ENCODE measurements at places on chromosomes 4 and X.

GRCh38 chr4:156137679-156138473 lies 184.2 kb upstream of the CTSO start:
- no peak for DNase-seq

DNA sequence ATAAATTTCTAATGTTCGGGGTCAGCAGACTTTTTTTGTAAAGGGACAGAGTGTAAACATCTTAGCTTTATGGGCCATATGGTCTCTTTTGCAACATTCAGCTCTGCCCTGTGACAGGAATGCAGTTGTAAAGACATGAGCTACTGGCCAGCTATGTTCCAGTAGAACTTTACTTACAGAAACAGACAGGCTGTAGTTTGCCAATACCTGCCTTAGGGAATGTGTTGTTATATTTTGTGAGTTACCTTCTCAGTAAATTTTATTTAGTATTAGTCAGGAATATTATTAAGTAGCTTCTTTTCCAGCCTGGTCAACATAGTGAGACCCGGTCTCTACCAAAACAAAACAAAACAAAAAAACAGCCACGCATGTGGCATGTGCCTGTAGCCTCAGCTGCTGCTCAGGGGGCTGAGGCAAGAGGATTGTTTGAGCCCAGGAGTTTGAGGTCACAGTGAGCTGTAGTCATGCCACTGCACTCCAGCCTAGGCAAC lies 48.7 kb downstream of the HTT start:
- DNase-seq, result no peak

DNA sequence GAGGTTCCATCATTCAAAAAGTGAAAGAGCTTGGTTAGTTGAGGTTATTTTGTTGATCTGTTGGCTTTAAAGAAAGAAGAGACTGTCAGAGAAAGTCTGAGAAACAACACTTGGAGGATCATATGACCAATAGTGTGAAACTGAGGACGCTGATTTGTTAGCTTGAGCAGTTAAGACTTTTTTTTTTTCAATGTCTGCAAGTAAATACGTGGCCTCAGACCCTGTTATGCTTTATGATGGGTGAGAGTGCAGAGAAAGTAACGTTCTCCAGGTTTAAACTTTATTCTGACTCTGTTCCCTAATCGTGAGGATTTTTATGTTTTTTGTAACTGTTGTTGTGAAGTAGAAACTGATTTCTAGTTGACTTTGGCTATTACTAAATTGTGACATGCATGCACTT lies 45.9 kb downstream of the GAB1 start:
- no peak for DNase-seq

DNA sequence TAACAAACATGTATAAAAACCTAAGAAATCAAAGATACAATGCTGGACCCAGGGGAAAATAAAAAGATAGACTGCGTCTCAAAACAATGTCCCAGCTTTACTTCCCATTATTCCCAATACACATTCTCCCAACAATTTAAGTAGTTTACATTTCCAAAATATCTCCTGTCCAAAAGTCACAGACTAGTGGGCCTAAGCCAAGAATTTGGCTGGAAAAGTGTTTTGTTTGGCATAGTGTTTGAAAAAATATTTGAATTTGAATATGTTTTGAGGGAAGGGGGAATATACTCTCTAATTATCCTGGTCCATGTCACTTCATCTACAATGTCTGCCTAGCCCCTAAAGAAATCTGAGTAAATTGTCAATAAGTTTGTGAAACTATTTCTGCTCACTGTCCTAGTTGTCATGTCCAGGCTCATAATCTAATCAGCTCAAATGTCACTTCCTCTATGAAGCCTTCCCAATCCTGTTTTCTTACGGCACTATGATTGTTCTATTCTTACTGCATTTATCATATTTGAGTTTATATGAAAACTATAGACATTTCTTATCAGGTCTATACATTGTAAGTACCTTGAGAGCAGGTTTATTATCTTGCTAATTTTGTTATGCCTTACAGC lies 74.4 kb downstream of the SEC24D start:
- no peak for DNase-seq

DNA sequence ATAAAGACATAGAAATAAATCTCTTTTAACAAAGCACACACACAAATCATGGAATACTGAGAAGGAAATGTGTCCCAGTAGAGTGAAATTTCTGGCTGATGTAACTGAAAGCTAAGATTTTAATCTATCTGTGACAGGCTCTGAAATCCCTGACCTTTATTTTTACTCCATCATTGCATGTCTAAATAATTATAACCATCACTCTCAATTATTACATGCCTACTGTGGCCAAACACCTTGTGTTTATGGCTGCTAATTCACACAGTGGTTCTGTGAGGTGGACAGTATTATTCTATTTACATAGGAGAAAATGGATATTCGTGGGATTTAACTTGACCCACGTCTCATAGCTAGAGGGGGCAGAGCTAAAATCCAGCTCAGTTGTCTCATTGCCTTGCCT lies 438.1 kb downstream of the TLL1 start:
- no peak for DNase-seq

- DNase-seq, result no peak
These were observed 45.4 kb upstream of the GAB1 start for GRCh38 chr4:143291314-143291713.

DNA sequence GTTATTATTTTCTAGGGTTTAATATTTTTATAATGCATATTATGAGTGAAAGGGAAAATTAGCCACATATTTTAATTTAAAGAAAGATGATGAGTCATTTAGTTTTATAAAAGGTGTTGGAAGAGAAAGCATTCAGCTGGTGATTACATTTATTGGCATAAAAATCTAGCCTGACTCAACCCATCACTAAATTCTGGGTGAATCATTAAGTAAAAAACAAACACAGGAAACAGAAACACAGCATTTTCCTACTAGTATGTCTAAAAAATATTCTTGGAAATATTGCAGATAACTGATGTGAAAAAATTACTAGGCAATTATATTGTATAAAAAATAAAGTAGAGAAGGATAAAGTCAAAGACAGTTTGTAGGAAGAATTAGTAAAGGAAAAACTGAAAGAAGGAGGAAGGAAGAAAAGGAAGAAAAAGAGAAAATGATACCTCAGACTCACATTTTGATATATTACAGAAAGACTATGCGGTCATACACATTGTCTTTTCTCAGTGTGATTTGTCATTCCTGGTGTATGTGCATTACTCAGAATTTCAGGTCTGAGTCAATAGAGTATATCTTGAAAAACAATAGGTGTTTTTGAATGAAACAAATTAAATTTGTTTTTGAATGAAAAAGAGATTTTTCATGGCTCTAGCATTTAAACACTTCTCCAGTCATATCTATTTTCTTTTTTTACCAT lies 48.0 kb upstream of the SPOCK3 start:
- no peak for DNase-seq

GRCh38 chrX:153763298-153763932 lies 634 bp upstream of the PLXNB3 start:
- no peak for DNase-seq

GRCh38 chr4:19025031-19025430 lies 1003.5 kb upstream of the LCORL start:
- no peak for DNase-seq

- no peak for DNase-seq
These were observed 1382.0 kb downstream of the FAM133A start for GRCh38 chrX:95055991-95056390.

DNA sequence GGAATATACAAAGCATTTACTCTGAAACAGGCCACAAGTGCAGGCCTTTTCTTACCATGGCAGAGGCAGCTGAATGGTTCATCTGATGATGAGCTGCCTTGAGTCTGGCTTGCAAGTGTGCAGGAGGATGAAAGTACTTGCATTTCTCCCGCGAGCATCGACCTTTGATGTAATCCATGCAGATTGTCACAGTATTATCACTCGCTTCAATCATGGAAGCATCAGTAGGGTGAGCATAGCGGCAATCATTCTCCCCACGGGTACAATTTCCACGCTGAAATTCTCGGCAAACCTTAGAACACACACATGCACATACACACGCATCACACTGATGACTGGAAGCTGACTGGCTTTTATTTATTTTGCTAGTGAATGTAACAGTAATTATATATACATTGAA lies 98.0 kb downstream of the MBNL3 start:
- DNase-seq, result no peak

DNA sequence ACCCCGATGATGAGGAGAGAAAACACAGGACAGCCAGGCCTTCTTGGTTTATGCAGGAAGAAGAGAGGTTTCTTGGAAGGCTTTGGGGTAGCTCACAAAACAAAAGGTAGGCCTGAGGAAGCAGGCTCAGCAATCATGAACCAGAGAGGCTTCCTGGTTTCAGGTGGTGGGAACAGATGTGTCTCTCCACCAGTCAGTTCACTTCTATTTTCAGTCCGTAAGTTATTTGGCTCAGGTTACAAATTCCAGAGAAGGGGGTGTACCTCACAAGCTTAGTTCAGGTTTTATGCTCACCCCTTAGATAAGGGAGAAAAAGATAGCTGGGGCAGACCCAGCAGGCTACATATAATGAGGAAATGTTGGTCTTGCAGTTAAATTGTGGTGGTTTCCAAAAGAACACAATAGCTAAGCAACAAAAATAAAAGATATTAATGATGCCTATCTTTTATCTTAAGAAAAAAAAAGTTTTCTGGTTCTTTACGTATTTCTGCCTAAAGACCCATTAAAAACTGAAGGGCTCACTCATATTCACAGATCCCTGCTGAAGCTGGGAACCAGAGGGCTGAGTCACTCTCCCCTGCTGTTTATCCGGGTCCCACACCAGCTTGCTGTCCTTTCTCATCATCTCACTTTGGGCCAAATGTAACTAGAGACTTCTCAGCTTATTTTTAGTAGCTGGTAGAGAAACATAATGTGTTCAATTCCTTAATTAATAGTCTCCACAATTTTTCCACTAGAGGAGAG lies 177.0 kb downstream of the CAMK2D start:
- DNase-seq, result no peak

DNA sequence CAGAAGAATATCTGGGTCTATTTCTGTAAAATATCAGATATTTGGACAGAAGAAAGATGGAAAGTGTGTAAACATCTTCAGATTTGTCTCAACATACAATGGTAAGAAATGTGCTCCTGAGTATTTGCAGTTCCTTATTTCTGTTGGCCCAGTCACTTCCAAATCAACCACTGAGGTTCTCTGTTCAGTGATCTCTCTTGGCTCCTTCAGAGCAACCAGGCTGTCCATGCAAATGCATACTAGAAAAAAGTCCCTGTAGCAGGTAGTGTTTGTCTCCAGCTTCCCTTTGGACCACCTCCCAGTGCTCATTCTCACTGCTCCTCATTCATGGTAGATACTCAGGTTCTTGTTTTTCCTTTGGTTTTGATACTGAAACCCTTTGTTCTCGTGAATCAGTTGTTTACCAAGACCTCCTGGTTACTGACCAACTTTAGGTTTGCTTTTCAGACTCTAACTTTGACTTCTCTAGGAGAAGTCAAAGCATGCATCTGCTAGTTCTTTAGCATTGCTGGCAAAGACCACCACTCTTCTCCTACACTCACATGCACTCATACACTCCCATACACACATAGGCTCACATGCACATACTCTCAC lies 28.8 kb downstream of the ASIC5 start:
- DNase-seq, result no peak

DNA sequence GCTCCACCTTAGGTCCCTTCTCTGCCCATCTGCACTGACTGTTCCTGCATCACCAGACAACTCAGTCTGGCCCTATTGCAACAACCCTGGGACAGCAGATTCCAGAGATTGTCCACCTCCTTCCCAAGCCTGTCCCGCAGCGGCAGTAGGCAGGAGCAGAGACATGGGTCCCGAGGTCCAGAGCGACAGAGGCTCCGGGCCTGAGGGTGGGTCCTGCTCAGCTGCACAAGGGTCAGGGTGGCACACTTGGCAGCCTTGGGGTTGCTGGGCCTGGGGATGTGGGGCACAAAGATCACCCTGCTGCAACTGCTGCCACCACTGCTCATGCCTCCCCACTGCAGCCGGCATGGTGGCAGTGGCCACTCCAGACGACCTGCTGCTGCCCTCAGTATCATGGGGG lies 674.5 kb downstream of the SH3BGRL start:
- DNase-seq, result no peak

DNA sequence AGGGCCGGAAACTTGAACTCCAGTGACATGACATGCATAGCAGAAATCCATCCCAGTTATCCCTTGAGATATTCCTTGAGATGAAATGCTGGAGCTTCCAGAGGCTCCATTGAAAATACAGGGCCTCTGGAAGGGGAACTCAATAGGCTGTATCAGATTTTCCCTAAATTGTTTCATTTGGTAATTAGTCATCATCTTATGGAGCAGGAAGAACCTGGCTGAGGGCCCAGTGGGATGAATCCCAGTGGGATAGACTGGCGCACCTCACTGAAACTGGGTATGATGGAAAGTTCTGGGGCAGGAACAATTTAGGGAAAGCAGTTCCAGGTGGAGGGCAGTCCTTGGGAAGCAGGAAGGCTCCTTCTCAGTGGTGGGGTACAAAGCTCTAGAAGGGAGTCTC lies 307.8 kb upstream of the DIPK2B start:
- no peak for DNase-seq

- no peak for DNase-seq
These were observed 82.7 kb upstream of the C1QTNF7 start for GRCh38 chr4:15345134-15345533.

DNA sequence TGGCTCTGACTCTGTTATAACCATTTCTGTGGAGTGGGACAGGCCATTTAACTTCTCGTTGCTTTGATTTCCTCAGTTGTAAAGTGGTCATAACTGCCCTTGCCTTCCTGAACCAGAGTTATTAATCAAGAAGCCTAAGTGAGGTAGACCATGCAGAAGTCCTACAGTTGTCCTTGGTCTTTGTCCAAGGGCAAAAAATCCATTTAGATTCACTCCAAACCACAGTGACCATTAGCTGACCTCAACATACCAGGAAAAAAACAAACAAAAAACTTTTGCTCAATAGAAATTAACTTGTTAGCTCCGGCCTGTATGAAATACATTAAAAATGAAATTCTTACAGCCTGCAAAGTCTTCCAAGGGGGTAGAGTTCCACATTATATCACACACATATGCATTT lies 52.7 kb downstream of the TBC1D9 start:
- no peak for DNase-seq

DNA sequence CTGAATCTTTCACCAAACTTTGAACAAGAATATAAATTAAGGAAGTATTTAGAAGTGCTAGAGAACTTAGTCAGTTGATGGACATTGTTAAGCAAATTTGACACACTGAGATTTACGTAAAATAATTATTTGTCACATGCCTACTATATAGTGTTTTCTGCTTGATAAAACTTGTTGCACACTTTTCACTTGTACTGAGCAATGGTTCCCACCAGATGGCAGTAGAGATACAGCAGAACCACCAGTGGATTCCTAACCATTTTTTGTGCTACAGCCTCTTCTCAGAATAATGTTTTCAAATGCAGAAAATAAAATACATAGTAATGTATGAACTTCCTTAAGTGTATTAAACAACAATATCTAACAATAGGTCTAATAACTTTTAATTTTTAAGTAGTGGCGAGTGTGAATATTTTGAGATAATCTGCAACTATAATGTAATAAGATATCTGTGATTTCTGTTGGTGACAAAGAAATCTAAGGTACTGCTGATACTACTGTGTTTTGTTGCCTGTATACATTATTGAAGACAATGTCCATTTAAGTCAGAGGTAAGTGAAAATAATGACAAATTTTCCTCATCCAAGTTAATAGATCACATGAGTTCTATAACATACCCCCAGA lies 81.2 kb downstream of the APOOL start:
- DNase-seq, result no peak

- no peak for DNase-seq
These were observed 69.4 kb upstream of the KIT start for GRCh38 chr4:54588404-54588803.
